ENCODE measurements at places on chromosomes 11 and 22. TPM values are rescaled to one million over a fixed set of nuclear protein-coding genes. Genes with fewer than 3 reads are reported as not detected.

GRCh38 chr11:2563213-2564007 lies 118.6 kb downstream of the KCNQ1 start:
- DNase-seq = no peak

GRCh38 chr11:72665911-72666472 lies 8.2 kb downstream of the PDE2A start:
- no peak for DNase-seq

Gene MYBPC3
- total RNA-seq = 0.18 TPM

DNA sequence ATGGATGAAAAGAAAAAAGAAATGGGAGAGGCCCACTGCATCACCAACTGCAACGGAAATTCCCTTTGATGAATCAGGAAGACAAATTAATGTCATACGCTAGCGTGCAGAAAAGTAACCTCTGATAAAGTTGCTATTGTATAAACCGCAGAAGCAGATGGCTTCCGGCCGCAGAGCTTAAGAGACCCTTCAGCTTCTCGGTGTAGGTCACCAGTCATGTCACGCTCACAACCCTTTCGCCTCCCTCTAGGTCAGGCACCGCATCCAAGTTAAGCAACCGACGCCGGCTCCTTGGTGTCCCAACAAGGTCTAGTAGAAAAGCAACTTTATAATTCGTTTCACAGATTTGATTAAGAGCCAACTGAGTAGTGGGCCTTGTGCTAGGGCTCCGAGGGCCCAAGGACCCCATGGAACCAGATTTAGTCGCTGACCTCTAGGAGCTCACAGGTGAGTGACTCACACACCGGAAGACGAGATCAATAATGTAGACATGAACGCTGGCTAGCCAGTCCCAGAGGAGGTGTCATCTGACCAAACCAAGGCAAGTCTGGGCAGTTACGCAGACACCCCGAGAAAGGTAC lies 1.2 kb upstream of the ZFP91 start:
- peak; percentile 94 for DNase-seq

DNA sequence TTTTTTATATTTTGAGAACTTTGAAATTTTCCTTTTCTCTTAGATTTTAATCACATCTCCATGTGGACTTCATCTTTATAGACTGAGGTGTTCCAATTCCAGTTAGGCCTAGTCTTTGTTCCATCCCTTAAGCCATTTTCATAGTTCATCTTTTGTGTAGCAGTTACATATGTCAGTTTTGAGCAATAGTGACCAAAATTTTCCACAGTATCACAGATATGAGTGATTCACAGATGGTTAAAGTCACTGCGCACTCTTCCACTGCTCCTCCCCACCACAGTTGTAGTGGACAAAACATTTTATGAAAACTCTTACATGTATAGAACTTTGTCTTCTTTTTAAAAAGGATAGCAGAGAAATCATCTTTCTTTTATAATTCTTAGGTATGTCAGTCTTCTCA lies 42.8 kb downstream of the YAP1 start:
- no peak for DNase-seq

DNA sequence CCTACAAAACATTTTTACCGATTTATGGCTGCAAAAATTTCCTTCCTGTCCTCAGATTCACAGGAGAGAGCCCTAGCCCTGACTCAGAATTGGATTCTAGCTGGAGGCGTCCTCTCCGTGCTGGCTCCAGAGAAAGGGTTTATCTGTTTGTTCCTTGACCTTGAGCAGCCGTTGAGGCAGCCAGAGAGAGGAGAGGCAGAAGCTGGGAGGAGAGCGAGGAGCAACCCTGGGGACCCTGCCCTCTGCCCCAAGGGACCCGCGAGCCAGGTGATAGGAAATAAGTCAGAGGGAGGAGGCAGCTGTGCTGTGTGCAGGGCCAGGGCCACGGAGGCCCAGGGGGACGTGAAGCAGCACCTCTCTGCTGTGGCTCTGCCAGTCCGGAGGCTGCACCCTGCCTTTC lies 75.6 kb downstream of the IGLL1 start:
- DNase-seq = peak; percentile 84

Gene PAX6
- not detected for total RNA-seq

Gene KRTAP5-7
- total RNA-seq = not detected

DNA sequence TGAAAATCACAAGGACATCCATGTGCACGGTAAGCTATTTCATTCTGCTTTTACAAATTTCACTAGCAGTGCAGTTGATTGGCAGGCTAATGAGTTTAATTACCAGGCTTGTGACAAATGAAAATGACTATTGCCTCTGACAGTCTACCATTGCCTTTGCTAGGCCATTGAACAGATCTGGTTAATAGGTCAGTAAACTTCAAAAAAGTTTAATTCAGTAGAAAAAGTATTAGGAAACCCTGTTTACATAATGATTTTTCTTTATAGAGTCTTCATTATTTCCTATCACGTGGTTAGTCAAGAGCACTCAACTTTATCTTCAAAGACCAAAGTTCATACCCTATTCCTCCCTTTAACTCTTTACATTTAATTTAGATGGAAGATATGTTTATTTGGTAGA lies 77.0 kb downstream of the PRMT3 start:
- DNase-seq = no peak

GRCh38 chr11:70038034-70038834 lies 39.9 kb upstream of the ANO1 start:
- no peak for DNase-seq

- no peak for DNase-seq
Measured at GRCh38 chr22:16818538-16818937, 6.7 kb downstream of the XKR3 start.

Gene KRTAP5-10
- total RNA-seq = not detected

GRCh38 chr22:46800102-46800857 lies 37.8 kb downstream of the TBC1D22A start:
- no peak for DNase-seq

Gene TSGA10IP
- total RNA-seq = not detected

Gene MS4A6A
- not detected for total RNA-seq

GRCh38 chr11:62138630-62139425 lies 15.0 kb downstream of the INCENP start:
- DNase-seq = no peak

Gene RPUSD4
- total RNA-seq = 36.2 TPM

Gene IL18BP
- total RNA-seq = 10.3 TPM

Gene ANO1
- total RNA-seq = not detected

Gene SCGB1C1
- not detected for total RNA-seq

- no peak for DNase-seq
Measured at GRCh38 chr22:46089426-46090035, 60.8 kb upstream of the PPARA start.

- DNase-seq = no peak
Measured at GRCh38 chr11:132898021-132898420, 634.3 kb downstream of the OPCML start.

GRCh38 chr22:17451316-17451715 lies 82.1 kb downstream of the CECR2 start:
- DNase-seq = no peak

- peak; percentile 46 for DNase-seq
Measured at GRCh38 chr22:37379085-37379484, 48.2 kb downstream of the ELFN2 start.

- DNase-seq = no peak
Measured at GRCh38 chr11:14095882-14096281, 133.4 kb downstream of the SPON1 start.

- DNase-seq = peak; percentile 82
Measured at GRCh38 chr11:122754553-122755322, 83.6 kb upstream of the CRTAM start.

DNA sequence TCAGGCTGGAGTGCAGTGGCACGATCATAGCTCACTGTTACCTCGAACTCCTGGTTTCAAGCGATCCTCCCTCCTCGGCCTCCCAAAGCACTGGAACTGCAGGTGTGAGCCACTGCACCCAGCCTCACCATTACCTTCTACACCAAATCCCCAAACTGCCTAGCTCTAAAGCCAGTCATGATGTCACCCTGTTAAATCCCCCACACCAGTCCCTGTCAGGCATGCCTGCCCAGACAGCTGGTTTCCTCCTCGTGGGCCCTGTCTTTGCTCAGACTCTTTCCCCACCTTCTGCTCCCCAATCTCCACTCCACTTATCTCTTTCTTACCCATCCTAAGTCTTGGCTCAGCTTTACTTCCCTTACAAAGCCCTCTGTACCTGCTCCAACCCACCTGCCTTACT lies 12.5 kb upstream of the EXPH5 start:
- no peak for DNase-seq

- peak; percentile 57 for DNase-seq
Measured at GRCh38 chr11:18775492-18776292, 15.9 kb downstream of the PTPN5 start.

DNA sequence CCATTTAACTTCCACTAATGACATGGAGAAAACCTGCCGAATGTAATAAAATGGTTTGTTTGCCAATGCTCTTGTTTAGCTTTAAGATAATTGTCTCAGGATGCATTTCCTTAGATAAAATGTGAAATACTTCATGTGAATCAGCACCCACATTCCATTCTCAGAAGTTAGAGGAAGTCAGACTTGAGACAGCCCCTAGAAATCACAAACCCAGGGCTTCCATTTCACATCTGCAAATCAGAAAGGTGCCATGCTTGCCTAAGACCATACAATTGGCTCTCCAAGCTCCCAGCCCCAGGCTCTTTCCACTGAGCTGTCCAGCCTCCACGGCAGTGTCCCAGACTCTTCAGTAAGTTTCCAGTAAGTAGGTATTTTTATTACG lies 35.6 kb upstream of the ADORA2A start:
- no peak for DNase-seq

Gene GGTLC3
- not detected for total RNA-seq

DNA sequence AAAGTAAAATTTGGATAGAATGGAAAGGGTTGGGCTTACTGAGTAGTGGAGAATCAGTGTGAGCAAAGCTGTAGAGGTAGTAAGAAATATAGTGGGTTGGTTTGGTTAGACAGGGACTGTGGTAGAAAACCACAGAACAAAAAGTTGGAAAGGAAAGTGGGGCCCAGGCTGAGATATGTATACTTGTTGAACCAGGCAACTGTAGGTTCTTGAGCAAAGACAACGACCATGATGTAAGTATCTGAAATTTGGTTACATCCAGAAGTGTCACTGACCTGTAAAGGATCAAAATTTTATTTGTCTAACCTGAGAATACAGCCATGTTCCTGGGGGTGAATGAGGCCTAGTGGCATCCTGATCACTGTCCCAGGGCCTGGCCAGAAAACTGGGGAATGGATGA lies 114.1 kb downstream of the STIM1 start:
- no peak for DNase-seq

- no peak for DNase-seq
Measured at GRCh38 chr11:9177438-9178091, 86.2 kb upstream of the SCUBE2 start.

- no peak for DNase-seq
Measured at GRCh38 chr11:33953289-33953688, 61.4 kb upstream of the LMO2 start.

DNA sequence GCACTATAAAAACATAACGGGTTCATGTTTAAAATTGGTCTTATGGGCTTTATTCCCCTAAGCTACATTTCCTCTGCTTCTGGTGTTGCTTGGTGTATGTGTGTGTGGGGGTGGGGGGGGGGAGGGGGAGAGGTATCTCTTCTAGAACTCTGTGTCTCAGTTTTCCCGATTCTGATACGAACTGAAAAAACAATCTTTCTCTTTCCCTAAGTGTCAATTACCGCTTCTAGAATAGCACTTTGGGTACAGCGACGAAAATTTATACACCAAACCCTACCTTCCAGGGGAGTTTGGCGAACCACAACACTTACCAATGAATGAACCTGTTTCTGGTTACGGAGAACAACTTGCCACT lies 636 bp downstream of the NUP160 start:
- no peak for DNase-seq

DNA sequence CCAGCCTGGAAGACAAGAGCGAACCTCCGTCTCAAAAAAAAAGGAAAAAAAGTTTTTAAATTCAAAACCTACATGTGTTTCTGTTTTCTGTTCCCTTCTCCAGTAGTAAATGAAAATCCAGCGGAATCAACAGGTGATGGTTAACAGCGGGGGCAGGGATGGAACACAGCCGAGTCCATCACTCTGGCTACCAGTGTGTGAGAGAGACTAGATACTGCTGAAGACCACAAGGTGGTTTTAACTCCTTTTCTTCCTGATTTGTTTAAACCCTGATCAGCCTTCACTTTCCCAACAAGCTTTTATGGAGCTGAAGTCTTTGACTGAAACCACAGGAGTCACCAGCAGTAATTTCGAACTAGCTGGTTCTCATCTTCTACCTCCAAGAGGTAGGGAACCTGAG lies 3.6 kb upstream of the ARHGAP32 start:
- DNase-seq = no peak

Gene MRTFA
- 60.4 TPM for total RNA-seq

- no peak for DNase-seq
Measured at GRCh38 chr11:84260862-84261261, 974.7 kb upstream of the CCDC90B start.

Gene KCTD14
- total RNA-seq = not detected

GRCh38 chr22:19779011-19779421 lies 18.4 kb downstream of the TBX1 start:
- DNase-seq = peak; percentile 58

DNA sequence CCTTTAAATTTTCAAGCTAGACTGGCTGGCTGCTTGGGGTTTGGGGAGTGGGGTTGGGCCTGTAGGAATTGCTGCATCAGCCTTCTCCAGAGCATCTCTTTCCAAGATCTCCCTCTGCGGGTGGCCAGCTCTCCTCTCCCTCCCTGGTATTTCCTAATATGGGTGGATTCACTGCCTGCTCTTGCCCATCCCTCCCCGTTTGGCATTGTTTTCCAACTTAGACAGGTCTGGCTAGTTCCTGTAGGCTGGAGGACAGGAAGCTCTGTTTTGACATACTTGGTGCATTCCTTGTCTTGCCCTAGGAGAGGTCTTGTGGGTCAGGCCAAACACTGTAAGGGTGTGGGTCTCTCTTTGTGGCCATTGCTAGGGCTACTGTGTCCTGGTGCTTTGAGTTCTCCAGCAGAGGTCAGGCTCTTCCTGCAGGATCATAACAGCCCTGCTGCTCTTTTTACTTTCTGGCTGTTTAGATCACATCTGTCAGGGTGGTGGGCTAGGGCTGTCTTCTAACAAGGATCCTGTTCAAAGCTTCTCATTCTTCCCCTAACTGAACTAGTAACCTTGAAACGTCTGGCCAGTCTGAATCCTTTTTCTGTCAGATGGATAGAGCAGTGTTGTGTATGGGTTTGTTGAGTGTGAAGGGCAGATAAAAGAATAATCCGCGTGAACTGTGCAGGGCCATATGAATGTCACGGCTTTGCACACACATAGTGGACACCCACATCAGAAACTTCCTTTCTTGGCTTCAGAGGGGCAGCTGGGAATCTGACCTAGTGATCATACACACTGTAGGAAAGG lies 18.3 kb upstream of the MICALL1 start:
- DNase-seq = no peak

Gene SLC6A5
- not detected for total RNA-seq

Gene OR4C11
- total RNA-seq = not detected

Gene IL10RA
- 25.2 TPM for total RNA-seq

DNA sequence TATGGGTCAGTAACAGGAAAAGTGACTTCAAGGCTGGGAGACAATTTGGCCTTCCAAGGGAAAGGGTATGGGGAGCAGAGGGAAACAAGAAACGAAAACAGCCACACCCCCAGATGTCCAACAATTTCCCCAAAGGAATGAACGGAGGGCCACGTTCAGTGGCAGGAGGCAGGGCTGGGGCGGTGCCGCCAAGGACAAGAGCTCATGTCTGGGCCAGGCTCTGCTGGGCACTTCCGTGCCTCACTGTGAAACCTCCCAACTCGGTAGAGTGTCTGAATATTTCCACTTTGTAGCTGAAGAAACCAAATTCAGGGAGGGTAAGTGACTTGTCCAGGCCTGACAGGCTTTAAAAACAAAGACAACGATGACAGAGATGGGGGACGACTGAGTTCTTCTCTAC lies 11.9 kb downstream of the IFT27 start:
- DNase-seq = no peak
